ENCODE measurements at places on chromosomes 4 and X. TPM values are rescaled to one million over a fixed set of nuclear protein-coding genes. Genes with fewer than 3 reads are reported as not detected.

Gene PTCHD1
- 0.05 TPM for total RNA-seq

- no peak for DNase-seq
These were observed 216.2 kb upstream of the CTSO start for GRCh38 chr4:156169861-156170260.

Gene ARHGAP10
- total RNA-seq, result 71.8 TPM

- DNase-seq, result no peak
These were observed 32.8 kb upstream of the ADAD1 start for GRCh38 chr4:122346036-122346435.

Gene HSFX1
- 1.7 TPM for total RNA-seq

DNA sequence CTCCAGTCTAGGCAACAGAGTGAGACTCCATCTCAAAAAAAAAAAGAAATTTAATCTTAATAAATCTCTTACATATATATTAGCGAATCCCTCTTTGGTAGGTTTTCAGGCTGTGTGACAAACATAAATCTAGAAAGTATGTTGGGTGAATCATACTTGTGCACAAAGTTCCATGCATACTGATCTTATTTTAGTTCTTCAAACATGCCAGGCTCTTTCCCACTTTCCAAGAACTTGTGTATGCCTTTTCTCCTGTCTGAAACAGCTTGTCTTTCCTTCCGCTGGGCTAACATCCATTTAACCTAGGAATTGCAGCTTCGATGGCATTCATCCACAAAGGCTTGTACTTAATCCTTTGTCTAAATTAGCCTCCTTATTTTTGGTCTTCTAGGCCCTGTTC lies 156.6 kb upstream of the CASK start:
- DNase-seq, result no peak

DNA sequence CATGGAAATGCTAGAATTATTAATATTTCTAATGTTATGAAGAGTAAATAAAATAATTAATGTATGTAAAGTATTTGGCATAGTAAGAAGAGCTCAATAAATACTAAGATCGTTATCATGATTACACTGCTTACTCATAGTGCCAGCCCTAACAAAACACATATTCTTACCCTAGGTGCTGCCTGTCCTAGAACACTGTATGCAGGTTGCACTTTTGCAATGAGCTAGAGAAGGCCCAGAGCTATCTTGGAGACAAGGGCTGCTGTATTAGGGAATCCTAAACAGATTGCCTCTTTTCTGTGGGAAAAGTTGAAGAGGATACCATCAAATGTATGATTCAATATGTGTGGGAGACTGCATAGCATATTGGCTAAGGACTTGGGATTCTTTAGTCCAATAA lies 48.0 kb upstream of the TMEM164 start:
- DNase-seq, result no peak

DNA sequence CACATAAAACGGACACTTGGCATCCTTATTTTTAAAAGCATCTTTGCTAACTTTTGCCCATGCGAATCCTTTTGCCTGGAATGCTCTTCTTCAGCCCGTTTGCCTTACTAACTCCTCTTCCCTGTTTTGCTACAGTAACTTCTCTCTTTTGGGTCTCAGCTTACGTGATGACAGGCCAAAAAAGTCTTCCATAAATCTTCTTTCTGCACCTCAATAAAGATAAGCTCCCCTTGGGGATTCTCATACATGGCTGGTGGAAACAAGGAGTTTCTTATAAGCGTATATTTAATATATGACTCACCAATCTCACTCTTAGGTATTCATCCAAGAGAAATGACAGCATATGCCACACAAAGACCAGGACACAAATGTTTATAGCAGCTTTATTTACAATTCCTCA lies 192.7 kb downstream of the RCHY1 start:
- no peak for DNase-seq

Gene ZDHHC15
- total RNA-seq, result 3.1 TPM

DNA sequence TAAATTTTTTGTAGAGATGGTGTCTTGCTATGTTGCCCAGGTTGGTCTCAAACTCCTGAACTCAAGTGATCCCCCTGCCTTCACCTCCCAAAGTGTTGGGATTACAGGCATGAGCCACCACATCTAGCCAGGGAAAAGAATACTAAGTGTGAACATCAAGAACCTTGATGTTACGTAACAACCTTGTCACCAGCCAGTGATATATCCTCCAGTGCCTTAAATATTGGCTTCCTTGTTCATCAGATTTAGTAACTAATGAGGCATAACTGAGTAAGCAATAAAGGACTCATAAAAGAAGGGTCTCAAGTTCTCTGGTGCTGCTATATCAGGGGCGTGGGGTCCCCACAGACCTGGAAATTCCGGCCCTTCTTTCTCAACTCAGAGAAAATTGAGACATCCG lies 60.5 kb upstream of the ENPEP start:
- DNase-seq, result no peak
